ENCODE measurements at places on chromosomes 3 and 15.

- no peak for DNase-seq
These were observed 82.9 kb downstream of the FAM43A start for GRCh38 chr3:194768586-194768985.

- no peak for DNase-seq
These were observed 41.6 kb upstream of the DUSP7 start for GRCh38 chr3:52097851-52098507.

- no peak for DNase-seq
These were observed 183.5 kb downstream of the SUCNR1 start for GRCh38 chr3:152056987-152057386.

- no peak for DNase-seq
These were observed 37.9 kb upstream of the THUMPD3 start for GRCh38 chr3:9324944-9325343.

GRCh38 chr15:51782357-51782896 is 31.0 kb downstream of the TMOD2 start:
- DNase-seq, result no peak

DNA sequence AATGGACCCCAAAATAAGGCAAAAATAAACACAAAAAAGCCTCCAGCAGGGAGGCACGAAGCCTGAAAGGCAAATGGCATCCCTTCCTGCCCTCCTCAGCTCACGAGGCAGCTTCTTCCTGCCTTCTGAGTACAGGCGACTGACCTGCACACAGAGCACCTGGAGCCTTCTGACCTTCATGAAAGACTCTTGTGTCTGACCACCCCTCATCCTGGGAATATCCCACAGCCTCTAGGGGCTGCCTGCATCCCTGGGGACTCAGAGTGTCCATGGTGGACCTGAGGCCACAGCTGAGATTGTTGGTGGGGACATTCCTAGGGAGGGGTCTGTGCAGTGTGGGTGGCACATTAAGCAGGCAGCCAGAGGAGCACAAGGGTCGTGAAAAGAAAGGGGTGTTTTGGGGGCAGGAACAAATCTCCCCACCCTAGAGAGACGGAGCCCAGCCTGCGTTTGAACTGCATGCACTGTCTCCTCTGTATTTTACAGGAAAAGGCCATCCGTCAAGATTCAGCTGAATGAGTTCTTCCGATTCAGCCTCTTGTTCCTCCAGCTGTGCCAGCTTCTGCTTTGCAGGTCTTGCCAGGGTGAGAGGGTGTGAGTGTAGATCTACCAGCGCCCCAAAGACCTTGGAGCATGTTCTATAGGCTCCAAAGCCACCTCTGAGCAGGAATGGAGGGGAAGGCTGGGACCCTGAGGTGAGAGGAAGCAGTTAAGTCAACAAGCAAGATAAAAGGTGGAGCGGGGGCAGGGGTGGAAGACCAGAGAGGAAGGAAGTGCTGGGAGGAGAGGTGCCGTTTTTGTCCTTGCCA is 80.4 kb upstream of the MEF2A start:
- no peak for DNase-seq

GRCh38 chr3:42216931-42217333 is 49.1 kb downstream of the CCK start:
- DNase-seq, result no peak

GRCh38 chr15:82999905-83000671 is 11.4 kb downstream of the C15orf40 start:
- DNase-seq, result peak; percentile 27

DNA sequence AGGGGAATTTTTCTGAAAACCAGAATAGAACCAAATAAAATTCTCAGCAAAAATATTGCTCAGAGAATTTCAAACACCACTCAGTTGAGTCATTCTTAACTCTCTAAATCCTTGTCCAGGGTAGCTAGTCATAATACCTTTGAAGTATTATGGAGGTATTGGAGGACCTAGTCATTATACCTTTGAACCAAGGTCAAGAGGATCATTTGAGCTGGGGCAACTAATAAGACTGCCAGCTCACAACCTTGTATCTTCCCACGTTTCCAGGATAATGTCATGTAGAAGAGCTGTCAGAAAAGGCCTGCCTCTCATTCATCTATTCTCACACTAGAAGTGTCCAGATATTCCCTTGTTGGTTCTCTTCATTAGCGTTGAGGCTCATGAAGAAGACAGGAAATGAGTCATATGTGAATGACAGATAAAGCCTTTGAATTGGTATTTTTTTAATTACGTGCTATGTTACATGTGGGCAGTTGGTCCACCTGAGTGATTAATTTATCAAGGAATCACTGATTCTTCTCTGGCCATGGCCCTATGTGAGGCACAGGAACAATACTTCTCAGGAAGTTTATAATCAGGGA is 48.3 kb downstream of the TOPAZ1 start:
- no peak for DNase-seq

GRCh38 chr3:27511724-27512422 is 27.7 kb upstream of the SLC4A7 start:
- no peak for DNase-seq

GRCh38 chr15:41125063-41125669 is 9.1 kb upstream of the INO80 start:
- DNase-seq, result no peak

- no peak for DNase-seq
These were observed 652 bp downstream of the DUOX1 start for GRCh38 chr15:45130291-45131000.

DNA sequence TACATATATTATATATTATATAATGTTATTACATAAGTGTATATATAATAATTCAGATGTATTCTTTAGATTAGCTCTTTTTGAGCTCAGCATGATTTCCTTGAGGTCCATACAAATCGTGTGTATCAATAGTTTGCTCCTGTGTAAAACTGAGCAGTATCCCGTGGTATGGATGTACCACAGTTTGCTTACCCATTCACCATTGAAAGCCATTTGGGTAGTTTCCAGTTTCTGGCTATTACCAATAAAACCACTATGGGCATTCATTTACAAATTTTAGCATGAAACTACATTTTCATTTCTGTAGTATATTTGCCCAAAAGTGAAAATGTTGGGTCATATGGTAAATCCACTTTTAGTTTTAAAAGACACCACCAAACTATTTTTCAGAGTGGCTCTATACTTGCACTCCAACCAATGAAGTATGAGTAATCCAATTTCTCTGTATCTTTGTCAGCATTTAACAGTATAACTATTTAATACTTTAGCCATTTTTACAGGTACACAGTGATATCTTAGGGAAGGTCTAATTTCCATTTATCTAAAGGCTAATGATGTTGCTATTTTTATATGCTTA is 1361.4 kb upstream of the GBE1 start:
- no peak for DNase-seq

DNA sequence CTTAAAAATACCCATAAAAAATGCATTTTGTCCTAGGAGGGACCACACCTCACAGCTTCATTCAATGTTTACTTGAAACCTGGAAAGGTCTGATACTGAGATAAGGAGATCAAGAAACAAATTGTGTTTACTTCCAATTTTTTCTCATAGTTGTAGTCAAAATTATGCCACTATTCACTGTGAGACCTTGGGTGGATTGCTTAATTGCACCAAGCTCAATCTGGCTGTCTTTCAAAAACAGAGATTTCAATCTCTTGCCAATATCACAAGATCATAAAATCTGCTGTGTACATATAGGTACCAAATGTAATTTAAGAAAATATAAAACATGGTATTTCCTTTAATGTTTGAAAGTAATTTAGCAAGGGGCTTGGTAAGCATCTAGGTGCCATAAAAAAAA is 186.4 kb upstream of the THBS1 start:
- DNase-seq, result no peak

GRCh38 chr3:94643400-94643799 is 580.5 kb downstream of the NSUN3 start:
- DNase-seq, result no peak

- no peak for DNase-seq
These were observed 2.8 kb upstream of the GLB1 start for GRCh38 chr3:33099701-33100100.

DNA sequence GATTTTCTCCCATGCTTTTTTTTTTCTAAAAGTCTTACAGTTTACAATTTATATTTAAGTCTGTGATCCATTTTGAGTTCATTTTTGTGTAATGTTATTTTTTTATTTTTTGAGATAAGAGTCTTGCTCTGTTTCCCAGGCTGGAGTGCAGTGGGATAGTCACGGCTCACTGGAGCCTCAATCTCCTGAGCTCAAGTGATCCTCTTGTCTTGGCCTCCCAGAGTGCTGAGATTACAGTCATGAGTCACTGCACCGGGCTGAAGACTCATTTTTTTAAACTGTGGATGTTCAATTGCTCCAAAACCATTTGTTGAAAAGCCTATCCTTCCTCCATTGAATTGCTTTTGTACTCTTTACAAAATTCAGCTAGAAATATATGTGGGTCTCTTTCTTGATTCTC is 19.5 kb downstream of the LNP1 start:
- DNase-seq, result no peak

GRCh38 chr15:74958908-74959585 is 2.5 kb upstream of the RPP25 start:
- no peak for DNase-seq

DNA sequence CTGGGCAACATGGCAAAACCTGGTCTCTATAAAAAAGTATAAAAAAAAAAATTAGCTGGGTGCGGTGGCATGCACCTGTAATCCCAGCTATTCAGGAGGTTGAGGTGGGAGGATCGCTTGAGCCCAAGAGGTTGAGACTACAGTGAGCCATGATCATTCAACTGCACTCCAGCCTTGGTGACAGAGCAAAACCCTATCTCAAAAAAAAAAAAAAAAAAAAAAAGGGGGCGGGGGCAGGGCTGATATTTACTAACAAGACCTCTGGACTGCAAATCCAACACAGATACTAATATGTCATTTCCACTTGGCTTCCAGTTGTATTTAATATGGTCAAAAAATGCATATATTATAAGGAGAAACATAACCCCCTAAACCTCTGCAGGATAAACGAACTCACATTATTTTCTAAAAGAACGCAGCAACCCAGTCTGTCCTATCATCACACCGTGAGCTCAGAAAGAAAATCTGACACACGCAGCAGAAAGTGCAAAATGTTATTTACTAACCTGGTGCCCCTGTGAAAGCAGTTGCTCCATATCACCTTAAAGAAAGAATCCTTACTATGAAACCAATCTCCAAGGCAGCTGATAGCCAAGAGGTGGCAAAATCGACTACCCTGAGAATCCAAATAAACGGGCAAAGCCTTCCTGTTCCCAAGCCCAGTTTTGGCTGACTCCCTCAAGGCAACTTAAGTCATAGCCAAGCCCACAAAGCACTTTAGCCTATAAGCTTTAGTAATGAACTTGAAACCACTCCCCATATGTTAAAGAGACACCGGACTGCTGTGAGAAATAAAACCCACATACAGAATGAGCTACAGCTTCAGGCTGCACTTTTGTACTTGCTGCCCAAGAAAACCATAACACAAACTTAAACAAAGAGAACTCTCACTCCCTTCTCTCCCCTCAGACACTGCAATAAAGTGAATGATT is 39.3 kb downstream of the PLD1 start:
- no peak for DNase-seq

GRCh38 chr15:48603922-48604321 is 41.6 kb downstream of the FBN1 start:
- no peak for DNase-seq

DNA sequence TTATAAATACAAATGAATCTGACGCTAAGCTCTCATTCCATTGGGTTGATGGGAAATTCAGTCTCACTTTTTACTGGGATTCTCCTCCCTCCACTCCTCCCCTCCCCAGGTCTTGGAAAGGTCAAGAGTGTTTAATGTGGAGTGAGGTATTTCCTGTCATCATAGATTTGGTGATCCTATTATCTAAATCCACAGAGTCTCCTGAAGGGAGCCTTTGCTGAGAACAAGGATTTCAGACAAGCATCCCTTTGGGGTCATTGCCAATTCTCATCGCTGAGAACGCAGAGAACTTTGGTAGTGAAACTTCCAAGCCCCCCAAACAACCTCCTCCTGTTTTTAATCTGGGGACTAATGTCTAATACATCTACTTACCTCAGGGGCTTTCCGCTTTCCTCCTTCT is 297.9 kb downstream of the OTOL1 start:
- no peak for DNase-seq

GRCh38 chr3:195263925-195264600 is 6.9 kb downstream of the XXYLT1 start:
- DNase-seq, result no peak

DNA sequence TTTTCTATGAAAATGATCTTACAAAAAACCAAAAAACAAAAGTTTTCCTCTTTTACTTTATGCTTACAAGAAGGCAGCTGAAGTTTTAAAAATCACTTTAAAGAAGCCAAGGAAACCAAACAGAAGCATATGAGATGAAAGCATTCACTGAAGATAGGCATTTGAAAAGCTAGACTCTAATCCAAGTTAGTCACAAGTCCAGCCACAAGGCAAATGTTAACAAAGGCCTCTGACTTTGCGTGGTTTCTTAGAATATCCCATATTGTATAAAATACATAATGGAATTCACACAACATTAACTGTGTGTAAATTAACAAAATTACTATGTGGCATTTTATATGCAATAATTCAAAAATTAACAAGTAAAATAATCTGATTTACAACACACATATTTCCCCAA is 17.7 kb downstream of the MRPL3 start:
- DNase-seq, result no peak

- DNase-seq, result no peak
These were observed 45.6 kb downstream of the LRTM1 start for GRCh38 chr3:54882129-54882833.

GRCh38 chr3:172134352-172134751 is 95.0 kb downstream of the FNDC3B start:
- DNase-seq, result no peak

GRCh38 chr3:21835264-21835663 is 84.3 kb upstream of the ZNF385D start:
- DNase-seq, result no peak

DNA sequence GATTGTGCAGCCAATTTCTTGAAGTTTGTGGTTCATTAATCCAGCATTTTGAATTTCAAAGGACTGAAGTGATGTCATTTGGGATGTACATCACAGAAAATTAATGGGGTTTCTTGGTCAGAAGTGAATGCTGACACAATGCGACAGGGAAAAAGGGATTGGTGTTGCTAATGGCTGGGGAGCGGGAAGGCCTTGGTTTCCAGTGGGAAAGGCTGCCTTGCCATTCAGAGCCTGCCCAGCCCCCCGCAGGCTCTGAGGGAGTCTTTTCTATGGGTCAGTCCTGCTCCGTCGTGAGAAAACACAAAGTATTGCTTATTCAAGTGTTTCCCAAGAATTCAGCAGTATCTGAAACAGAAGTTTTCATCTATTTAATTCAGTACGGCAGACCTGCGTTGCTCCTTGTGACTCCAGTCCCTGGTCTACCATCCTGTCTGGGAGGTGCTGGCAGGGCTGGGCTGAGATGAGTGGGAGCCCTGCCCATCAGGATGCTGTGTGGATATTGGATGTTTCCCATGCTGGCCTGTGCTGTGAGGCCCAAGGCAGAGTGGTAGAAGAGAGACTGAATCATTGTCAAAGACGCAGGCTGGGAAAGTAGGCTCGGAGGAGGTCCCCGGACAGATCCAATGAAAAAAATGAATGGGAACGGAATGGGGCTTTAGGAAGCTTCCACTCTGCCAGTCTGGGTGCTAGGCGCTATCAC is 111.2 kb upstream of the KLHL25 start:
- DNase-seq, result no peak
